ENCODE measurements at places on chromosomes 16 and 17.

- DNase-seq: peak; percentile 82
These were observed 42.1 kb upstream of the BHLHA9 start for GRCh38 chr17:1227917-1228780.

DNA sequence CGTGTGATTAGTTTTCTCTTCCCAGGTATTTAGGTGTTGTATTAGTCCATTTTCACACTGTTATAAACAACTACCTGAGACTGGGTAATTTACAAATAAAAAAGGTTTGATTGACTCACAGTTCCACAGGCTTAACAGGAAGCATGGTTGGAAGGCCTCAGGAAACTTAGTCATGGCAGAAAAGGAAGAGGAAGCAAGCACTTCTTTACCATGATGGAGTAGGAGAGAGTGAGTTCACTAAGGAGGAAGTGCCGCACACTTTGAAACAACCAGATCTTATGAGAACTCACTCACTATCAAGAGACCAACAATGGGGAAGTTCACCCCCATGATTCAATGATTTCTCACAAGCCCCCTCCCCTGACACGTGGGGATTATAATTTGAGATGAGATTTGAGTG is 1343.7 kb upstream of the GOT2 start:
- DNase-seq: peak; percentile 39

GRCh38 chr16:57639172-57639887 is 10.9 kb downstream of the ADGRG1 start:
- no peak for DNase-seq

GRCh38 chr17:13753771-13754170 is 152.0 kb upstream of the HS3ST3A1 start:
- no peak for DNase-seq

GRCh38 chr16:10253409-10253808 is 71.2 kb upstream of the GRIN2A start:
- no peak for DNase-seq

- no peak for DNase-seq
These were observed 14.2 kb upstream of the CCL1 start for GRCh38 chr17:34377078-34377823.

GRCh38 chr16:8519643-8520042 is 70.7 kb downstream of the TMEM114 start:
- no peak for DNase-seq

DNA sequence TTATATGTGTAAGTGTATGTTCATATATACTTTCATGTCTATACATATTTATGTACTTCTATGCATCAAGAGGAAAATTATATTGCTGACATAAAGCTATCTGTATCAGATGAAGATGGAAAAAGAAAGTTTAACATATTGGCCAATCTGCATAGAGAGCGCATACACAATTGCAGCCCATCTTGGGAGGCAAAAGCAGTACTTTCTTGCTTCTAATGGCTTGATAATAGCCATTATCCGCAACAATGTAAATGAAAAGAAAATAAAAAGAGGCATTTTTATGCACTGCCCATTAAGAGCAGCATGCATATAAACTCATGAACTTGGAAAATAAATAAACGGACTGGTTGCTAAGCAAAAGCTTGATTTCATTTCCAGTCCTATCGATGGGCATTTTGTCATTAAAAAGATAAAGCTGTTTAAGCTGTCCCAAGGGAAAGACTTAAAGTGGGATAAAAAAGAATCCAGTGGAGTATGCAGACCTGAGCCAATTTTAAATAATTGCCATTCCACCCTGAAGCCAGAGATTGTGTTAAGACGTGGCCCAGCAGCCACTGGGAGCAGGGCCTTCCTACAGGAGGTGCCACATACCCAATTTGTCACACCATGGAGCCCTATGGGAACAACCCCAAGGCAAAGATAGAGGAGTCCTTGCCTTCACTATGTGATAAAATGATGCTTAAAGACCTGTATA is 183.6 kb upstream of the CDH11 start:
- no peak for DNase-seq

GRCh38 chr17:32564325-32564724 is 77.5 kb downstream of the CDK5R1 start:
- DNase-seq: no peak

DNA sequence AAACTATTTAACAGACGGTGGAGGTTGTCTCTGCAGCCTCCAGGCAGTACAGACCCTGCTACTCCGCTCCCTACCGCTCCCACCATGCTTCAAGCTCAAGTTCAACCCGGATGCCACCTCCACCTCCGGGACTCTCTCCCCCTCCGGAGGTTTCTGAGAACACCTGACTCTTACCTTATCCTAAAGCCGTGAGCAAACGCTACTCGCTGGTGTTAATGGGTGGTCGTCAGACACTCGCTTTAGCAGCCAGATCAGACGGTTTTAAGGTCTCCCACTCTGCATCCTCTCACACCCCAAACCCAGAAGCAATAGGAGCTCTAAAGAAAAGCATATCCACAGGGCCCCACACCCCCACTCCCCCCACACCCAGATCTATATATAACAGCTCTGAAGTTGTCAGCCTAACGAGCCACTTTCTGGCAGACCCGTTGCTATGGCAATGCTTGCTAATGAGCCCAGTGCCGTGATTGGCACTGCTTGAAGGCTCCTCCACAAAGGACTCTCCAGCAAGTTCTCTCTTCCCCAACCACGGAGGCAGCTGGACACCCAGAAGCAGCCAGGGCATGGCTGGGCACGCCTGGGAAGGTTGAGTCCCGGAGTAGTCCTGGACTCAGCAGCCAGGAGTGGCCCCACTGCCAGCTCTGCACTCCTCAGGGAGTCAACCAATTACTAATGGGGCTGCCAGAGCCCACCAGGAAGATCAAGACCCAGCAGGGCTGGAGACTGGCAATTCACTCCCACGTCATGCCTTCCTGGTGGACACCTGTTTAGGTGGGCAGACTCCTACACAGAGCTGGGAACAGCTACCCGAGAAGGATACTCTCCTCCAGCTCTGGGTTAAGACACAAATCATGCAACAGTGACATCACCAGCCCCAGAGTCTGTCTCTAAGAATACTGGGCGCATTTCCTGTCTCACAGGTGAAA is 121.2 kb upstream of the RCVRN start:
- DNase-seq: peak; percentile 18

DNA sequence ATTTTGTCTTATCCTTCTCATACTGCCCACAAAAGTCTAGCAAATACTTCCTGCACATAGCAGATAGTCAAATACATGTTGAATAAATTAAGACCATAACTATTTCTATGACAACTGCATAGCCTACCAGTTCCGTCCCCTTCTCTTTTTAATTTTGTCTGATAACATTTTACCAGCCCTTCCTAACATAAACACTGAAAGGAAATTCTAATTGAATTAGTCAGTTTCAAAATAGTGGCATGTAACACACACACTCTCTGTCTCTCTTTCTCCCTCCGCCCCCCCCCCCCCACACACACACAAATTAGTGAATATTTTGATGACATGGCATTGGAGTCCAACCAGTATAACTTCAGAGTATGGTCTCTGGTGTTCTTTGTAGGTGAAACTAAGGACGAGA is 41.8 kb downstream of the TNRC6C start:
- no peak for DNase-seq

- no peak for DNase-seq
These were observed 47.4 kb upstream of the PSMD7 start for GRCh38 chr16:74249254-74249653.

DNA sequence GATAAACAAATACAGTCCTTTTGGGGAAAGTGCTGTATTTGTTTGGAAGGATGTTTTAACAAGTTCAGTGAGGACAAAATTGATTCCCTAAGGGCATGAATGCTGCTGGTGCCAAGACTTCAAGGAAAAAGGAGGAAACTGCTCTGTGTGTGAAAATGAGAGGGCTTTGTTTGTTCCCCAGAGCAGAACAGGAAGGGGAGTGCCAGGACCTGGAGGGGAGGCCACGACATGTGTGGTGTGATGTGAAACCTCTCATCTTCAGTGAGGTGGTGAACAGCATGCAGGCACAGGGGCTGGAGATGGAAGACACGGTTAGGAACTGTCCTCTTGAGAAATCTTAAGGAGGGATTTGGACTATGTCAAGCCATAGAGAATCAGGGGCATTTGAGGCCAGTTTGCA is 46.6 kb upstream of the GRIN2A start:
- no peak for DNase-seq

DNA sequence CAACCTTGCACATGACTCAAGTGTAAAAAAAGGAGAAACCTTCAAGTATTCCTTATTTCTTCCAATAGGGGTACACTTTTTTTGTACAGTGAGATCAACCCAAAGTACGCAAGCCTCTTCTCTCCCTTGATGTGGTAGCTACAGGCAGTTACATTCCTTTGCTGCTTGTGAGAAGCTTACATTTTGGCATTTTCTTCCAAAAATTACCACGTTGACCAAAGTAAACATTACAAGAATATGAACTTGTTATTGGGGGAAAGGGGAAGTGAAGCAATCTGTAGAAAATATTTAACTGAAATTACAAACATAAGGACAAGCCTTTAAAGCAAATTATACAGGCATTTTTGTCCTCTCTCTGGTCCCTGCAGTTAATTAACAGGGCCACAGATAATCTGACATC is 97.0 kb upstream of the TOB1 start:
- no peak for DNase-seq
